Activated CD4-positive, alpha-beta T cell treated with anti-CD3 and anti-CD28 coated beads, Interleukin-2, amount 50 U/mL, for 4 hours (primary cell): ENCODE measurements at places on chromosomes 3 and 15.

GRCh38 chr15:72998681-72999466, 53.4 kb upstream of the NEO1 start:
- DNase-seq: no peak

GRCh38 chr3:60746695-60747416, 504.4 kb downstream of the FHIT start:
- no peak for DNase-seq

- DNase-seq: no peak
Measured at GRCh38 chr3:153855772-153856171, 265.4 kb upstream of the ARHGEF26 start.

DNA sequence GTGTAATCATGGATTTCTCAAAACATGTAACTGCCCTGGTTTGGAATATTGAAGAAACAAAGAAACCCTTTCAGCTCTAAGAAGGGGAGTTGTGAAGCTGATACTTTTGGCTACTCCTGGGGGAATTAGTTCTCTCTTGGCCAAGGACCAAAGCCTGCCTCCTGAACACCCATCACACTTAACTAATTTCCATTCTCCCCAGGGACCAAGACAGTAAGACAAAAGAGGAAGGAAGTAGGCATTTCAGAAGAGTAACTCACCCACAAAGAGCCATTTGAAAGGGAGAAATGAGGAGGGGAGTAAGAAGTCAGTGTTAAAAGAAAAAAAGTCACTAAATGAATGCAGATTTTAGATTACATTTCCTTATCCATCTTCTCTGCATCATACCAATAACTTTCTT, 328.0 kb upstream of the SOX2 start:
- DNase-seq: no peak

- DNase-seq: no peak
Measured at GRCh38 chr3:42756681-42757213, 16.3 kb downstream of the CCDC13 start.

GRCh38 chr3:14391033-14391432, 11.4 kb upstream of the SLC6A6 start:
- DNase-seq: no peak

DNA sequence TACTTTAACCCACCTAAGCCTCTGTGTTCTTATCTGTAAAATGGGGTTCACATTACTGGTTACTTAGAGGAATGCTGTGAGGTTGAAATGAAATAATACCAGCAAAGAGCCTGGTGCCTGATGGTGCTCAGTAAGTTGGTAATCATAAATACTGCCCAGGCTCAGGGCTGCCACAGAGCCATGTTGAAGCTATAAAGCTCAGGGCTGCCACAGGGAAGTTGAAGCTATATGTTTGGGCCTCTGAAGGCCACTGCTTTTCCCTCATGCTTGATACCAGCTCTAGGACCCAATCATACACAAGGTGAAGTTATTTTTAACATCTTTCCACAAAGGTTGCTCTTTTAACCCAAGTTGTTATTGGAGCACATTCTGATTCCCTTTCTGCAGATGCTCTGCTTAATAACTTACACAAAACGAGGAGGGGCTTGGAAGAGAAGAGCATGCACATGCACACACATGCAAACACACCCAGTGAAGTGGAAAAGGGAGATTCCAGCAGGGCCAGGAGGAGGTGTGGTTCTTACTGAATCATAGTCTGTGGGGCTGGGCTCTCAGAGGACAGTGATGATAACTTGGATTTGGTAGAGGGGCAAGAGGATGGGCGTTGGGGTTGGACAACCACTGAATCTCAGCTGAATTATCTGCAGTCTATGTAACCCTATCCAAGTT, 17.4 kb downstream of the PARP14 start:
- DNase-seq: no peak

GRCh38 chr3:8001712-8002111, 499.9 kb upstream of the LMCD1 start:
- DNase-seq: no peak

DNA sequence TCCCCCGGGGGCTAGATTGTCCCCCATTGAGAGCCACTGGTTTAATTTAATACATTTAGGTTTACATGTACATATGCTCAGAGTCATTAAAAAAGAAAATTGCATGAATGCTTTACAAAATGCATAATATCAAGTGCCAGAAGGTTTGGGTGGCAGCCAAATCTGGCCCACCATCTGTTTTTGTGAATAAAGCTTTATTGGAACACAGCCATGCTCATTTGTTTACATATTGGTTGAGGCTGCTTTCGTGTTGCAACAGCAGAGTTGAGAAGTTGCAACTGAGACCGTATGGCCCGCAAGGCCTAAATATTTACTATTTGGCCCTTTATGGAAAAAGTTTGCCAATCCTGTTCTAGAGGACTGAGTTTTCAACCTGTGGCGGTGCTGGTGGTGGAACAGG, 32.1 kb upstream of the RGMA start:
- DNase-seq: no peak

DNA sequence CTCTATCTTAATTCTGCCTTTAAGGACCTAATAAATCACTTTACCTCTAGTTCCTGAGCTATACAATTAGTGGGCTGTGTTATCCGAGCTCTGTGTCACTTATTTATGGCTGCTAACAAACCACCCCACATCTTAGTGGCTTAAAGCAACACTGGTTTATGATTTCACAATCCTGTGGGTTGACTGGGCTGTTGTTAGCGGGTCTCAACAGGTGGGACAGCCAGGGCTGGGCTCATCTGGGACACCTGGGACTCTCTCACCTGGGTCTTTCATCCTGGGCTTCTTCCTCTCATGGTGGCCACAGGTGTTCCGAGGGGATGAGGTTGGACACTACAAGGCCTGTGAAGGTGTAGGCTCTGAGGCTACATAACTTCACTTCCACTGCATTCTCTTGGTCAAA, 35.8 kb upstream of the CHST2 start:
- DNase-seq: no peak

DNA sequence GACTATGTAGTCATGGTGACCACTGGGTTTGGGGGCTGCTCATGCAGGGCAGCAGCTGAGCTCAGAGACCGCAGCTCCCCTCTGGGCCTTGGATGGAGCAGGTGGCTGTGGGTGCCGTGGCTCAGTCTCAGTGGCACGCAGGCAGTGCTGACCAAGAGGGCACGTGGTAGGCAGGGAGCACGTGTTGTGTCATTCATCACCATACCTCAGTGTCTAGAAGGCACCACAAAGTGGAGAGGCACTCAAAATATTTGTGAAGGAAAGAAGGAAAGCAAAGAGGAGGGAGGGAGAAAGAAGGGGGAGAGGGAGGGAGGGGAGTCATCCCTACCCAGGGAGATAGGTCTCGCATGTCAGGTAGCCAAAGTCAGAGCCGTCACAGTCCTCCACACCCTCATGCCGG, 26.1 kb downstream of the EAF1 start:
- no peak for DNase-seq

GRCh38 chr15:98616397-98616796, 31.9 kb upstream of the IGF1R start:
- no peak for DNase-seq

GRCh38 chr15:39556461-39556860, 24.4 kb upstream of the THBS1 start:
- DNase-seq: no peak

DNA sequence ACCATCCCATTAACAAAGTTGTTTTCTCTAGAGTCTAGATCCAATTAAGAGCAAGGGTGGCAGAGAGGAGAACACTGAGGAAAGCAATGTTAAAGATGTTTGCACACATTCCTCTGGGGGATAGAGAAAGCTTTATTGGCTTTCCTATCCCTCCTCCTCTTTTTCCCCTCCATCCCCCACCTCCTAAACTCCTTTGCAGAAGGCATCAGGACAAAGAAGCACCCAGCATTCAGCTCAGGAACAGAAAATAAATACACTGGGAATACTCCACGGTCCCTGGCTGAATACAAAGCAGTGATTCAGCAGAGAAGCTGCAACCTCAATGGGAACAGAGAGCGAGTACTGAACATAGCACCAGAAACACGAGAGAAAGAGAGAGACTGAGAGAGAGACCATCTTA, 21.9 kb downstream of the LSAMP start:
- DNase-seq: no peak

DNA sequence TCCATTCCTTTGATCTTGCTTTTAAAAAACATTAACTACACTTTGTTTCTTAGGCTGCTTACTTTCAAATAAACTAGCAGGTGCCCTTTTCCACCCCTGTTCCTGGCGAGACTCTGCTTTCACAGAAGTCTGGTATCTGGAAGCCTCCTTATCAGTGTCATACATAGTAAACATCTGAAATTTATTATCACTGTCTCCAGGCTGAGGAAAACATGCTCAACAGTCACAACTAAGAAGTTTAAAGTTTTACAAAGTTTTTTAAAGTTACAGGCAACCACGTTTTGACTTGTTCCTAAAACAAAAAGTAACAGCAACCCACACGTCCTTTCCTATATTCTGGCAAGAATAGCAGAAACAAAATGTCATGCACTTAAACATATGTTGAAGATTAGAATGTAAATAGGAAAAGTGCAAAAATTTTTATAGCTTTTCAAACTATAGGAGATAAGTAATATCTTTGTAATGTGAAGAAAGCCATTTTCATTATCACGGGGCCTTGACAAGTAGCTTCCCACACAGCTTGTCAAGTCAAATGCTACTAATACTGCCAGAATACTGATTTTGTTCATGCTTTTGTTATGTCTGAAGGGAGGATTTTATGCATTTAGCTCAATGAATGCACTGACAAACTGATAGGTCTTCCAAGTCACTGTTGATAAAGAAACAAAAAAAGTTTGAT, 275.2 kb upstream of the KCNMB2 start:
- no peak for DNase-seq

GRCh38 chr15:42031198-42031915, 10.5 kb upstream of the PLA2G4E start:
- no peak for DNase-seq

DNA sequence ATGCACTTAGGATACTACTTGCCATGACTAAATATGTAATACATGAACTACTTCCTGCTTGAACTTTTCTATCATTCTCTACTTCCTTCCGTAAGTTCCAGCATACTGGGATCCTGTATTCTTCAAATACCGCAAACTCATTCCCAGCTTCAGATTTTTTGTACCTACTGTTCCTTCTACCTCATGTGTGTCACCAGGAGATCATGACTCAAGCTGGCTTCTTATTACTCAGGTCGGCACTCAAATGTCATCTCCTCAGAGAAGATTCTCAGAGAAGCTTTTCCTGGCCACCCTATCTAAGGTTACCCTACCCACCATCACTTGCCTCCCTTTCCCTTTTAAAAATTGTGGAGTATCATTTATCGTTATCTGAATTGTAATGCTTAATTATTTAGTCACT, 66.7 kb downstream of the RFX7 start:
- no peak for DNase-seq

DNA sequence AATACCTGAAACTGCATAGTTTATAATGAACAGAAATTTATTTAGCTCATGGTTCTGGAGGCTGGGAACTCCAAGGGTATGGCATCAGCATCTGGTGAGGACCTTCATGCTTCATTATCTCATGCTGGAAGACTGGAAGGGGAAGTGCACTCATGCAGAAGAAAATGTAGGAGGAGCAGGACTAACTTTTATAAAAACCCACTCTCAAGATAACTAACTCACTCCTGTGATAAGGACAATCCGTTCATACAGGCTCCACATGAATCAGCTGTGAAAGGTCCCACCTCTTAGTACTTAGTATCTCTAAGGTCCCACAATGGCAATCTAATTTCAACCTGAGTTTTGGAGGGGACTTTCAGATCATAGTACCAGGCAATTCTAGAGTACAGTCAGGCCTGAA, 33.6 kb upstream of the APH1B start:
- no peak for DNase-seq

GRCh38 chr15:101024073-101024695, 105.0 kb downstream of the LRRK1 start:
- DNase-seq: no peak

DNA sequence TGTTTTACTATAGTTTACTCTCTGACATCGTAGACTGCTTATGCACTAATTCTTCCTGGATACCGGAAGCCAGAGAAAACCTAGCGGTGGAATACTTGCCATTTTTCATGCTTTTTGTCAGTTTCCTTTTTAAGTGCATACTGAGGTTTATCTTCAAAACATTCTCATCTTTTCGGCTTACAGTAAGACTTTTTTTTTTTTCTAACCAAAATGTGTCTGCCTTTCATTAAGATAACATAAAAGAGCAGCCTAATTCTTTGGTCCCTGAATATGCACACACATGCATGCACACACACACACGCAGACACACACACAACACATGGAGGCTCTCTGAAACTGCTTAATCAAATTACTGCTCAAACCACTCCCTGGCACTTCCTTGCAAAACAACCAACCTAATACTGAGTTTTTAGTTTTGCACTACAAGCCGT, 1.3 kb downstream of the ZNF445 start:
- no peak for DNase-seq

GRCh38 chr3:4821975-4822374, 157.3 kb upstream of the BHLHE40 start:
- DNase-seq: peak; percentile 72

DNA sequence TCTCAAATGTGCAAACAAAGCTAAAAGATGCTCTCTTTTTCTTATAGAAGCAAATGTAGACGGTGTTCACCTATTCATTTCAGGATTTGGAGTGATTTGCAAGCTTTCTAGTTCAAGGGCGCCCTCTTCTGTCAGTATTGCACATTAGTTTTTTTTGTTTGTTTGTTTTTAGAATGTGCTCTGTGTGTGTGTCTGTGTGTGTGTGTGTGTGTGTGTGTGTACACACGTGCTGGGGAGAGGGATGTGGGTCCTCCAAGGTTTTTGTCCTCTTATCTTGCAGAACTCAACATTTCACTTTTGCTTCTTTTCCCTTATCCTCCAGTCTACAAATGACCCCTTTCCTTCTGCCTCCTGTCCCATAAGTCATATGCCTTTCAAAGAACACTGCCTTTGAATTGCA, 23.5 kb downstream of the DNAH1 start:
- peak; percentile 15 for DNase-seq

DNA sequence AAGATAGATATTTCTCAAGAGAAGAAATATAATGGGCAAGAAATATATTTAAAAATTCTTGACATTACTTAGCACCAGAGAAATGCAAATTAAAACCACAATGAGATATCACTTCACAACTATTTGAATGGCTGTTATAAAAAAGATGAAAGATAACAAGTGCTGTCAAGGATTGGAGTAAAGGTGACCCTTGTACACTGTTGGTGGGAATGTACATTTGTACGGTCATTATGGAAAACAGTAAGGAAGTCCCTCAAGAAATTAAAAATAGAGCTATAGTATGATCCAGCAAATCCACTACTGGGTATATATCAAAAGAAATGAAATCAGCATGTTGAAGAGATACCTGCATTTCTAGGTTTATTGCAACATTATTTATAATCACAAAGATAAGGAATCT, 326.4 kb downstream of the GBE1 start:
- DNase-seq: no peak

DNA sequence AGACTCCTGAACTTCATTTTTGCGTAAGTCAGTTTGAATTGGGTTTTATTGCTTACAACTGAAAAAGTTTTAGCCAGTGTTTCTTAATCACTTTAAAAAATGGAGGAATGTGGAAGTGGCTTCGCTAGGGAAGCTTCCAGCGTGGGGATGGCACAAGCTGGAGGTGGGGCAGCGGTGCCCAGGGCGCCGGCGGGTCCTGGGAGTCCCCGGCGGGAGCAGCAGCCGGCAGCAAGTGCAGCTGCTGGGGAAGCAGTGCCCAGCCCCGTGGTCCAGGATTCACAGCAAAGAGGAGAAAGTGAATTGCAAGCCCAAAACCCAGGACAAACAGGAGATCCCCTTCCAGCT, 301.8 kb upstream of the PROK2 start:
- DNase-seq: no peak

- DNase-seq: no peak
Measured at GRCh38 chr15:60508442-60508841, 29.5 kb upstream of the ICE2 start.

GRCh38 chr3:36538136-36538749, 157.9 kb downstream of the STAC start:
- no peak for DNase-seq
